Neural cell (in vitro differentiated cells): ENCODE measurements at places on chromosomes 7 and 10. TPM values are rescaled to one million over a fixed set of nuclear protein-coding genes. Genes with fewer than 3 reads are reported as not detected.

Gene CHN2
- polyA plus RNA-seq: 132 and 136 TPM in 2 replicates

Gene UBN2
- 17.4 and 18.2 TPM in 2 replicates for polyA plus RNA-seq

Gene XRCC2
- 0.89 and 1.2 TPM in 2 replicates for polyA plus RNA-seq

Gene BET1
- 49.6 and 49.9 TPM in 2 replicates for polyA plus RNA-seq

Gene CH25H
- 0.22 TPM in 1 of 2 replicates, not detected in the other for polyA plus RNA-seq

Gene MARVELD1
- polyA plus RNA-seq: 2.3 and 2.4 TPM in 2 replicates

Gene ARID5B
- polyA plus RNA-seq: 0.80 and 2.1 TPM in 2 replicates

Gene ABLIM1
- polyA plus RNA-seq: 9.6 and 10.1 TPM in 2 replicates

Gene GALNT11
- polyA plus RNA-seq: 118 and 139 TPM in 2 replicates
